Omental fat pad (tissue), 4 donors: ENCODE measurements at places on chromosomes 3 and 15. TPM values are rescaled to one million over a fixed set of nuclear protein-coding genes. Genes with fewer than 3 reads are reported as not detected.

DNA sequence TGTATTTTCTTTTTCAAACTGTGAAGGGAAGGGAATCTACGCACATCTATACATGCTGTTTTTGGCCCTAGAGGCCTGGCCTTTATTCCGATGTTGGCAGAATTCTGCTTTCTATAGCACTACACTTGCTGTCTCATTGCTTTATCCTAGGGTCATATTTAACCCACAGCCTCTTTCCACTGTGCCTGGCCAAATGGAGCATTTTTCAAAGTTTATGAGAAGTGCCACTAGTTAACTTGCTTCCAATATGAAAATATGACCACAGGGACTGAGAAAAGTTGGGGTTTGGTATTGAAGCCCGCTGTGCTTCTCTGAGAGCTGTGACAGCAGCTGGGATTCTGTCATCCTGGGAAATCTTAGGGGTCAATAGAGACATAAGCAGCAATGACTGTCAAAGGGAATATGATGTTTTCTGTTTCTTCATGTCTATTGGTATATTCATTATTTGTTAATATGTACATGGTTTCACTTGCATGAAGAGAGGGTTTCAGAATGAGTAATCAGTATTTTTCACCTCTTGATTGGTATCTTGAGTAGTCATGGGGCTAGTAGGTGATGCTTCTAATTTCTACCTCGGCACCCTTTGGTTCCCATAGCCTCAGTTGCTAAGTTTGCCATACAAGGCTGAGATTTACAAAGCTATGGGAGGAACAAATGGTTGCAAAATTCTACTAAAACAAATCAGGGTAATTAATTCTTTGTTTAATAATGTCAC, 275.8 kb upstream of the RBMS3 start:
- DNase-seq = no peak

GRCh38 chr3:8621141-8621540, 23.5 kb downstream of the SSUH2 start:
- DNase-seq = no peak

DNA sequence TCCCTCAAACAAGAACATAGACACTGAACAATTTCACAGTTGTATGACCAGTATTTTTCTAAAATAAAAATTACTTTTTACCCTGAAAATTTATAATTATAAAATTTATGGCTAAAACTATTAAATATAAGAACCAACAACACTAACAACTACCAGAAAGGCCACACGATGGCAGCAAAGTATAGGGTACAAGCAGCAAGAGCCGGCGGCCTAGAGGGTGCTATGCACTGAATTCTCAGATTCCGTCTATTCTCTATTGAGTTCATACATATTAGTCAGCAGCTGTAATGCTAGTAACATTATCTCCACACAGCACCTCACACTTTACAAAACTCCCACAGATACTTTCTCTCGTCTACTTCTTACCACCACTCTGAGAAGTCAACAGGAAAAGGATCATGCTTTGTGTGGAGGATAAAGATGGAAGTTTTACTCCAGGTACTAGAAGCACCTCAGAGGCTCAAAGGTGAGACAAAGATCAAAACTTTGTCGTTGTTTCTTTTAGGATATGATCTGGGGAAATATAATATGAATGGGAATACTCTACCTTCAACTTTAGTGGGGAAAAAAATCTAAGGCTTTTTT, 160.5 kb downstream of the FGF12 start:
- DNase-seq = peak; percentile 77

GRCh38 chr15:27506752-27507151, 535.8 kb downstream of the GABRG3 start:
- DNase-seq = no peak

DNA sequence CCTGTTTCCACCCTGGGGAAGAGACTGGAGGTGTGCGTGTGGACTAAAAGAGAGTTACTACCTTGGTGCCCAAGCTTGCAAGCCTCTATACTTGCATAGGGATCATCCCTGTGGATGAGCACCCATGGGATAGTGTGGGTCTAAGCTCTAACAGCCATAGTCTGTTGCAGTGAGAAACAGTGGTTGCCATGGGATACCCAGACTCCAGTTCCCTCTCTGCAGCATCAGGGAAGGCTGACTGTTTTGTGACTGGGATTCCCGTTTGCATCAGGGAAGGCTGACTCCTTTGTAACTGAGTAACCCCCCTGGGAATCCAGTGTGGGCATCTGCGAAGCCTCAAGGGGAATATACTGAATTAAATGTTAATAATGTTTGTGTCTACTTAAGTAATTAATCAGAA, 196.1 kb downstream of the ZNF621 start:
- no peak for DNase-seq

DNA sequence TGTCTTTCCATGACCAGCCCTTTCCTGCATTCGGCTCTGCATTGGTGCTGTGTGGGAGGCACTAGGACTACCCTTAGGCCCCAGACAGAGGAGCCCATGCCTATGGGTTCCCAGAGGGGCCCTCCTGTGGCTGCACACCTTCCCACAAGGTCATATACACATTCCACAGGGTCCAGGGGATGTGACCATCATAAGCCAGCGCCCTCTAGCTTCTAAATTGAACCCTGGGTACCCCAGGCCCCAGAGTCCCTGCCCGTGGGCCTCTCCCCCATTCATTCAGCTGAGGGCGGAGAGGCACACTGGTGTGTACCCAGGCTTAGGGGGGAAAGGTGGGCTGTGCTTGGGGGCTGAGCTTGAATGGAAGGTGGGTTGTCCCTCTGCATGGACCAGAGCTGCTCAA, 10.2 kb upstream of the SLC6A6 start:
- no peak for DNase-seq

DNA sequence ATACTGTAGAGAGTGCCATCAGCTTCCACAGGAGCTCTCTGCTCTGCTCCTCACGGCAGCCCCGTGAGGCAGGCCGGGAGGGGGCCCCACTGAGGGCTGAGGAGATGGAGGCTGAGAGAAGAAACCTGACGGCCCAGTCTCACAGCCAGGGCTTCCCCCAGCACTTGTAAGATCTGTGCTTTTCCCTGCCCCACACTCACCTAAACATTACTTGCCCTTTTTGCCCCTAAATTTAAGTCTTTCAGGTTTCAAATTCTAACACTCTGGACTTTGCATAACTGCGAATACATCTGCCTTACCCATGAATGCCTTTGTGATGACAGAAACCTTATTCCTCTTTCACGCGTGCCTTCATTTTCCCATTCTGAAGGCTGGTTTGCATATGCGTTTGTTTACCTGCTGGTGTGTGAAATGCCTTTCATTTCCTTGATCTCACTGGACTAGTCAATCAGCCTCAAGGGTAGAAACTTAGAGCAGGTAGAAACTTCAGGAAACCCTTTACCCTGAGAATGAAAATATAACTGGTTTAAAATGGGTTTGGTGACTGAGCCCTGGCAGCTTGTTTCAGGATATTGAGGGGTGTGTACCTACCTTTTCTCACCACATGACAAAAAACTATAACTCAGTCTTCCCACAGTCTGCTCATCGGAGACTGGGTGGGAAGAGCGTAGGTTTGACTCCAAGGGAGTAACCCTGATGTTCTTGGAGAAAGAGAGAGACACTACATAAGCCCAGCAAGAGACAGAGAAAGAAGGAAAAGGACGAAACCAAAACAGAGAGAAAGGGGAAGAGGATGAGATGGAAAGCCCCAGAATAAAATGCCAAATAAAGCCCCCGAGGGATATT, 20.1 kb downstream of the SLC12A8 start:
- no peak for DNase-seq

- no peak for DNase-seq
Observed at GRCh38 chr15:63072809-63073277, 30.3 kb downstream of the TPM1 start.

GRCh38 chr3:145094355-145094941, 1066.5 kb downstream of the PLOD2 start:
- no peak for DNase-seq

GRCh38 chr3:46483825-46484224, 14.0 kb upstream of the RTP3 start:
- DNase-seq = no peak

DNA sequence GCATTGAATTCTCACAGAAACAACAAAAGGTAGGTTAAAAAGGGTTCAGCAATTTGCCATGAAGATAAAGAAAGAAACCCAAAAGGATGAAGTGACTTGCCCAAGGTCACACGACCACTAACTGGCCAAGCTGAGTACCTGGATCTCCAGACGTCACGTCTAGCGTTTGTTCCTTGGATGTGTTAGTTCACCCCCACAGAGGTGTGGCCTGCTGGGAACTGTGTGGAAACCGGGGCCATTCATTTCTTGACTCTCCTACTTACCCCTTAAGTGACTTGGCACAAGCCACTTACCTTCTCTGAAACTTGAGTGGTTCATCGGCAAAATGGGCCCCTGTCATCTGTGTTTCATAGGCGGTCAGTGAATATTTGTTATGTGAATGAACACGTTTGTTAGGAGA, 244.3 kb upstream of the SLCO3A1 start:
- no peak for DNase-seq

GRCh38 chr15:77019521-77020331, 24.8 kb downstream of the PSTPIP1 start:
- DNase-seq = no peak

DNA sequence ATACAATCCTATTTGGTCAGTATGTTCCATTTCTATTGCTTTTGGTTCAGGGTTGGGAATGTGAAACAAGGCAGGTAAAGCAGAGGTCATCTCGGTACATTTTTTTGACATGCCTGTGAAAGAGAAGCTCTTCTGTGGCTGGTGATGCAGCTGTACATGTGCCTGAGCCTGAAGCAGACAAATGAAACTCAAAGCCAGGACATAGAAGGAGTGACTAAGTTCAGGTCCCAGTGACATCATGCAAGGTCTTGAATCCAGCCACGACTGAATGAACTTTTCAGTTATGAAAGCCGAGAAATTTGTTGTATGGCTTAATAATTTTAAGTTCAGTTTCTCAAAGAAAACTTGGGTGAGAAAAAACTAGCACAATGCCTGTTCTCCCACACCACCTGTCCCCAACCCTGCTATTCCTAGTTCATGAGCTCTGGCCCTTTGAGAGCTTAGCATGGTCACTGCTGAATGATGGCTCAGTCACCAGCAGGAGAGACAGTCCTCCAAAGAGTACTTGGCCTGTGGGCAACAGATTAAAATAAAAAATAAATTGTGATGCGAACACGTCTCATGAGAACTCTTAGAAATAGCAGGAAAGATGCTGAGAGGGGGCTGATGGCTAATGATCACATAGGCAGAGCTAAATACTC, 600.2 kb upstream of the GRM7 start:
- no peak for DNase-seq

DNA sequence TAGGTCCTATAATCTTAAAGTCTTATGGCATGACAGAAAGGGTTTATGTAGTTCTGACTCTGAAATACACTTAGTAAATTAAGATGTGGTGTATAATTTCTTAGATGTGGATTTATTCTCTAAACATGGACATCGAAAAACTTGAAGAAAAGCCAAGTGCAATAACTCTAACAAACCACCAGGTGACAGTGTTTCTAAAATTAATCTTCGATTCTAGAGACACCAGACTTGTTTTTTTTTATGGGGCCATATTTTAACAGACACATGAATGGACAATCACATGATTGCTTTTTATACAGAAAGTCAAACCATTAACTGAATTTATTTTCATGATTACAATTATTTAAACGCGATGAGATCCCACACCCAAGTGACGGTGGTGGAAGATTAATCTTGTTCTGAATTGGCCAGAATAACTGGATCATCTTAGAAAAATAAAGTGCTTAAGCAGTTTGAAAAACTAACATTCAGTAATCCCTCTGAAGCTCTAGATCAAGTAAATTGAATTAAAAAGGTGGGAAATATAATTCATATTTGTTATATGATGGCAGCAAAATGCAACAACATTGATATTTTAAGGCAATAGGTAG, 305.1 kb downstream of the LSAMP start:
- DNase-seq = no peak

GRCh38 chr3:105647047-105647446, 221.8 kb downstream of the CBLB start:
- no peak for DNase-seq

DNA sequence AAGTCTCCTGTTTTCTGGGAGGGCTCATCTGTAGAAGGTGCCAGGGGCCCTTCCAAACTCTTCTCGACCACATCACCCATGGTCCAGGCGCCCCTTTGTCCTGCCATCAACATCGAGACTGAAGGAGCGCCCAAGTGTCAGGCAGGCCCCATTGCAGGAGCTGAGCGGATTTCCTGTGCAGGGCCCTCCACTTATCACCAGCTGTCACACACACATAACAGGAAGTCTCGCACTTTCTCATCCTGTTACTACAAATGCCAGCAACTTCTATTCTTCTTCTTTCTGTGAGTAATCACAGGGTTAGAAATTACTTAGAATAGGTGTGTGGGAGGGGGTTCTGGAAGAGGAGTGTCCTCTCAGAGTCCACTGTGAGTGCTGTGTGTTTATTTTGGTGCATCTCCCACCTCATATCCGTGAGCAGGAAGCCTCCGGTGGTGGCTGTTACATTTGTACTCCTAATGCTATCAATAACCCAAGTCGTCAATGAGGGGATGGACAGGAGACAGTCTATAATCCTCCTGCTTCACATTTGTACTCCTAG, at the start of gene KLHL6:
Gene KLHL6 (minus strand): TSS at position 166 of the 541 bp plus-strand sequence. CDS start 53 bp downstream, at position 113.
- DNase-seq = no peak

GRCh38 chr3:47803480-47804025, 615 bp downstream of the DHX30 start:
- no peak for DNase-seq

- DNase-seq = no peak
Observed at GRCh38 chr3:163878396-163878795, 1199.9 kb downstream of the SI start.

DNA sequence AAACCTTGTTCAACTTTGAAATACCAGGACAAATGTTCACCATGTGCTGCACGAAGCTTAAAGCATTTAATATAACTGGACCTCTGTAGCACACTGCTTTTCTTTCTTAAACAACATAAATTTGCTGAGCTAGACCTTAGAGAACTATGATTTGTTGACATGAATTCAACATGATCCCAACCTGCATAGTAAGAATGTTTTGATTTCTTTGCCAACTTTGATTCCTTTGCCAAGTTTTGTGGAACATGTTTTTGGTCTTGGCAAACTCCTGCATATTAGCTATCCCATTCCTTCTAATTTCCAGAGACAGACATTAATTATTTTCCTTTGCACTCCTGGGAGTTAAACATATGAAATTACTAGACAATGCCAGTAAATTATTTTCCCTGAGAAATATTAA, 197.2 kb upstream of the RBMS3 start:
- no peak for DNase-seq

GRCh38 chr3:170799009-170799408, 71.0 kb downstream of the RPL22L1 start:
- DNase-seq = no peak

- no peak for DNase-seq
Observed at GRCh38 chr3:62638316-62638715, 236.9 kb downstream of the CADPS start.

LEKR1 gene
- 1.7 TPM for total RNA-seq

LMAN1L gene
- total RNA-seq = not detected

CPNE9 gene
- not detected for total RNA-seq

NR1I2 gene
- not detected for total RNA-seq

NEO1 gene
- total RNA-seq = 31.1 TPM

IQCH gene
- not detected for total RNA-seq

PAK6 gene
- not detected for total RNA-seq

LSMEM2 gene
- total RNA-seq = not detected

SPATA12 gene
- not detected for total RNA-seq

CAMKV gene
- total RNA-seq = not detected
